NB4 (cell line): ENCODE measurements at places on chromosomes 12 and 14.

- DNase-seq: no peak
These were observed 28.8 kb downstream of the PROX2 start for GRCh38 chr14:74846968-74847665.

- DNase-seq: no peak
These were observed 4.4 kb downstream of the KRT18 start for GRCh38 chr12:52953181-52953841.

DNA sequence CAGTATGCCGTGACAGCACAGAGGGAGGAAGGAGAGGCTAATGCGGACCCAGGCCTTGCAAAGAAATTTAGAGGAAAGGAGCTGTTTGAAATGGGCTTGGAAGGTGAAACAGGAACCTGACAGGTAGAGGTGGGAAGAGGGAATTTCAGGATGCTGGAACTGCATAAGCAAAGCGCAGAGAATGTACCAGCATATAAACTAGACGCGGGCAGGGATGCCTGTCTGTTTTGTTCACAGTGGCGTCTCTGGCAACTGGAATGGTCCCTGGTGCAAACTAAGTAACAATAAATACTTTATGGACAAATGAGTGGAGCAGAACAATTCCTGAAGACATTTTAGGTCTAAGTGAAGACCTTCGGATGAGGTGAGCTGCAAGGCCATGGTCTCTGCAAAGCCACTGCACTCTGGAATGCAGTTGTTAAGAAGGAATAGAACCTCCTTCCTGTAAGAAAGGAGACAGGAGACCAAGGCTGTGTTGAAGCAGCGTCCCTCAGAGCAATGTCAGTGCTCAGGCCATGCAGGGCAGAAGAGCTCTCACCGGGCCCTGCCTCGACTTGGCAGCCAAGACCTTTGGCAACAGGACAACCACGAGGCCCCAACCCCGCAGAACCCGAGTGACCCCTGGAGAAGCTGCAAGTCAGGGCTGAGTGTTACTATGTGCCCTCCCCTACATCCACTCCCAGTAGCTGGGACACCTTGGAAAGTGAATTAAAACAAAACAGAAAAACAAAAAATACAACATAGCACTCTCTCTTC is 42.8 kb downstream of the PITPNM2 start:
- peak; percentile 39 for DNase-seq

GRCh38 chr14:33504246-33505099 is 446.4 kb downstream of the EGLN3 start:
- DNase-seq: no peak

GRCh38 chr12:124273630-124274029 is 21.3 kb upstream of the RFLNA start:
- DNase-seq: peak; percentile 91

DNA sequence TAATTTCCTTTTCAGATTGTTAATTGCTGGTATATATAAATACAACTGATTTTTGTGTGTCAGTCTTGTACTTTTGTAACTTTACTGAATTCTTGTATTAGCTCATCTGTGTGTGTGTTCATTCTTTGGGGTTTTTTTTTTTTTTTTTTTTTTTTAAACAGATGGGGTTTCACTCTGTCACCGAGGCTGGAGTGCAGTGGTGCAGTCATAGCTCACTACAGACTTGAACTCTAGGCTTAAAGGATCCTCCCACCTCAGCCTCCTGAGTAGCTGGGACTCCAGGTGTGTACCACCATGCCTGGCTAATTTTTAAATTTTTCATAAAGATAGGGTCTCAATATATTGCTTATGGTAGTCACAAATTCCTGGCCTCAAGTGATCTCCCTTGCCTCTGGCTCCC is 68.0 kb downstream of the WNK1 start:
- no peak for DNase-seq

GRCh38 chr14:98177551-98177950 is 1094.4 kb downstream of the BCL11B start:
- DNase-seq: no peak
